NCI-H510A treated with DMSO at 0.1 percent for 48 hours (cell line): ENCODE measurements at places on chromosomes 3 and 15.
A peak's percentile ranks its signal among the peaks of the same experiment; 100 is the strongest.

- no peak for DNase-seq
Observed at GRCh38 chr3:152227027-152227426, 41.7 kb upstream of the MBNL1 start.

GRCh38 chr3:195095704-195096036 is 175.3 kb downstream of the XXYLT1 start:
- no peak for DNase-seq

- no peak for DNase-seq
Observed at GRCh38 chr15:93195109-93195508, 106.1 kb upstream of the RGMA start.

GRCh38 chr3:97967966-97968365 is 4.3 kb downstream of the RIOX2 start:
- DNase-seq, result no peak

DNA sequence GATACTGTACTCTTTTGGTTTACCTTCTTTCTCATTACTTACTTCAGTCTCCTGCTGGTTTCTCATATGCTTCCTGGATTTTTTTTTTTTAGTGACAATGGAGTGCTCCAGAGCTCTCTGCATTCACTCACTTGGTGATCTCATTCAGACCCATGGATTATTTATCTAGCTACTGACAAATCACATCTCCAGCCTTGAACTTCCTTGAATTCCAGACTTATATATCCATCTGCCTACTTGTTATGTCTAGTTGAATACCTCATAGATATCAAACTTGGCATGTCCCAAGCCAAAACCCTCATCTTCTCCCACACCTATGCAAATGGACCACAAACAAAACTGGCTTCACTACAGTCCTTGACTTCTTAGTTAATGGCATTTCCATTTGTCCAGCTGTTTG is 234.7 kb upstream of the ZPLD1 start:
- no peak for DNase-seq

DNA sequence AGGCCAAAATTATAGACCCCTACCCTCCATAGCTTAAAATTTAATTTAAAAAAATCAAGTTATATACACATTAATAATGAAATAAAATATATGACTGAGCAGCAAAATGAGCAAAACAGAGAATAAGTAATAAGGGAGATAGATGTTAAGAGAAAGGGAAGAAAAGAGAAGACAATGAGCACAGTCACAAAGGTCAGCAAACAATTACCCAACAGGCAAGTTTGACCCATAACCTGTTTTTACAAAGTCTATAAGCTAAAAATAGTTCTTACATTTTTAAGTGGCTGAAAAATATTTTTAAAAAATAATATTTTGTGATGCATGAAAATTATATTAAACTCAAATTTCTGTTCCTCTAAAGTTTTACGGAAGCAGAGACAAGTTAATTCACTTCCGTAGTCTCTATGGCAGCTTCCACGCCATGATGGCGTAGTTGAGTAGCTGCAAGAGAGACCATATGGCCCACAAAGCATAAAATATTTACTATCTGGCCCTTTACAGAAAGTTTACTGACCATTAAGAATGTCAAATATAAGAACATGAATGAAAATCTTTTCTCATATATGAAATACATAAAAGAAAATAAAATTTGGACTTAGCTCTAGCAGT is 47.5 kb downstream of the ACAP2 start:
- DNase-seq, result no peak

DNA sequence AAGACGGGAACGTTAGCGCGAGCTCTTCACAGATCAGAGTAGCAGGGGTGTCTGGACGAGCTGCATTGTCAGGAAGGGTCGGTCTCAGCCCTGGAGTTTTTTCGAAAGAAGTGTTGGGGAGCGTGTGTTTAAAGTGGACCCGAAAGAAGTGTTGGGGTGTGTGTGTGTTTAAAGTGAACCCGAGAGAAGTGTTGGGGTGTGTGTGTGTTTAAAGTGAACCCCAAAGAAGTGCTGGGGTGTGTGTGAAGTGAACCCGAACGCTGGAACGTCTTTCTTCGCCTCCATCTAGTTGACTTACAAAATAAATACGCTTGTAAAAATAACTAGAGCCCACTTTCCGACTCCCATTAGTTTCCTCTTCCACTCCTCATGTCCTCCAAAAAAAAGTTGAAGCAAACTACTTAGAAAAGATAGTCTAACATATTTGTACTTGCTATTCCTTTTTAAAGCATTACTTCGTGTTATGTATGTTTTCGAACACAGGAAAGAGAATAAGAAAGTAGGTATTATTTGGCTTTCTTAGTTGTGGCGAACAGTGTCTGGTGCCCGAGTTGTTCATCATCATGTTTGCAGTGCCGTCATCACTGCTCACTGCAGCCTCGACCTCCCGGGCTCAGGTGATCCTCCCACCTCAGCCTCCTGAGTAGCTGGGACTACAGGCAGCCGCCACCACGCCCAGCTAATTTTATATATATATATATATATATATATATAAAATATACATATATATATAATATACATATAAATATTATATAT is 1.0 kb downstream of the LRCH3 start:
- DNase-seq, result no peak

DNA sequence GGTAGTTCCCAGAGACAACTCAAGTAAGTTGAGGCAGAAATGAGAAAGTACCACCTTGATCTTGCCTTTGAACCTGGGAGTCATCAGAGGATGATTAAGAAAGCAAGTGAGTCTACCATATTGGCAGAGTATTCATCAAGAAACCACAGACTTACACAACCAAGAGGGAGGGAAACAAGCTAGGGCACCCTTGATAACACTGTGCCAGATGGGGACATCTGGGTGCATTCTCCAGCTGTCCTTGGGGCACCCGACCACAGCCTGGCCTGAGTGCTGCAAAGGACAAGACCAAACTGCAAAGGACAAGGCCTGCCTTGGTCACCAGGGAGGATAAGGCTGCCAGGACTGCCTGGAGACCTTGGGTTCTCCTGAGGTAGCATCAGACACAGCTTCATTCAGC is 553.6 kb downstream of the EPHB1 start:
- DNase-seq, result no peak

GRCh38 chr15:92906563-92907081 is 6.5 kb downstream of the CHD2 start:
- DNase-seq, result no peak

DNA sequence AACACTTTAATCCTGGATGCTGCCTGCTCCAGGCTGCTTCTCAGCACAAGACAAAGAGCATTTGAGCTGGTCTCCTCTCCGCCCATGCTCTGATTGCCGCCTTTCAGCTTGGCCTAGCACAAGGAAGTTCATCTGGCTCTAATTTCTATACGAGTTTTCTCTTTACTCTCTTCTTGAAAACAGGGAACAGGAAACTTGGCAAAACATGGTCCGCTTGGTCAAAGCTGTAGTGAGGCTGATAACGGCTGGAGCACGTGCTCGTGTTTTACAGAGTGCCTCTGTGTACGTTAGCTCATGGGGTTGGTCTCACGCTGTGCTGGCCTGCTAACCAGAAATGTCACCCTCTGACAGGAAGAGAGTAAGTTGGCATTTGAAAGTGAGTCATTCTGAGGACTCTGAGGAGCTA is 19.2 kb downstream of the RARRES1 start:
- DNase-seq, result no peak

DNA sequence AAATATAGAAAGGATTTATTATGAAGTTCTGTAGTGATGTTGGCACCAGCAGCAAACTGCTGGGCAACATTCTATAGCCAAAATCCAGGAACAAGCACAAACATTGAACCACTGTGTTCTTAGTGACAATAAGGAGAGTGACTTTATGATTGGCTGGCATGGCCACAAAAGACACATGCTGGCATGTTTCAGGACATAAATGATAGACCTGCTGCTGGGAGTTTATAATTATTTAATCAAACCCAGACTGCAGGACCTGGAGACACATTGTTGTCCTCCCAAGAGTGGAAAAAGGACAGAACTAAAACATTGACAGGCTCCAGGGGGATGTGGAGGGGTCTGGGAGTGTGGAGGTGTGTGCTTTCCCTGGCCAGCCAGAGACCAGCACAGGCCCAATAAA is 255.3 kb upstream of the LRTM1 start:
- DNase-seq, result no peak

- no peak for DNase-seq
Observed at GRCh38 chr3:45137656-45138181, 8.5 kb downstream of the CDCP1 start.

- no peak for DNase-seq
Observed at GRCh38 chr15:57595011-57595866, 3.5 kb downstream of the MYZAP start.

- DNase-seq, result no peak
Observed at GRCh38 chr3:123375014-123375940, 73.6 kb downstream of the ADCY5 start.

DNA sequence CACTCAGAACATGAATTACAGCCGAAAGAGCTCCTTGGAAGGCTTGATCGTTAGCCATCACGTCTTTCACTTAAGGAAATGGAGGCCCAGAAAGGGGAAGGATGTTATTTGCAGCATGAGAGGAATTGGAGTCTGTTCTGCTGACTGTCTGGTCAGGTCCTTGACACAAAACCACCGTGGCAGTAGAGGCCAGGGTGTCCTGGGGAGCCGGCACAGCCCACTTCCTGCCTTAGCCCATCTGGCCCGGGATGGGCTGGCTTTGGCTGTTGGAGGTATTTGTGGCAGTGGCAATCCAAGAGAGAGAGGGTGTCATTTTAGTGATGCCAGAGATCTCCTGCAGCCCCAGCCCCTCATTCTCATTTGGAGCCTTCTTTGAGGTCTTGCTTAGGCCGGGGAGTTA is 37.4 kb downstream of the ST6GAL1 start:
- DNase-seq, result no peak

DNA sequence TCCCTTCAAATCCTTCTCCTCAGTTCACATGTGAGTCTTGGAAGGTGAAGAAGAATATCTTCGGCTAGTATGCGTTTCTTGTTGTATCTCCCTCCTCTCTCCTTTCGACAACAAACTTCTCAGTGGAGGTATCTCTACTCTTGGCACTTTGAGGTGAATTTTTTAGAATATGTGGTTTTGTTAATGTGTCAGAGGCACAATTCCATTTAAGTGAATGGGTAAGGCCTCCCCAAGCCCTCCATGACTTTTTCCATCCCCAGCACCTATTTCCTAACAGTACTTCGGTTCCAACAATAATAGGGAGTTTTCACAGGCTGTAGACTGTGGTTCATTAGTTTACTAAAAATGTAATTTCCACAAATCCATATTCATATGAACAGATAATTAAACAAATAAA is 74.2 kb downstream of the TM4SF4 start:
- DNase-seq, result no peak

GRCh38 chr3:153614563-153614962 is 452.5 kb downstream of the RAP2B start:
- no peak for DNase-seq

DNA sequence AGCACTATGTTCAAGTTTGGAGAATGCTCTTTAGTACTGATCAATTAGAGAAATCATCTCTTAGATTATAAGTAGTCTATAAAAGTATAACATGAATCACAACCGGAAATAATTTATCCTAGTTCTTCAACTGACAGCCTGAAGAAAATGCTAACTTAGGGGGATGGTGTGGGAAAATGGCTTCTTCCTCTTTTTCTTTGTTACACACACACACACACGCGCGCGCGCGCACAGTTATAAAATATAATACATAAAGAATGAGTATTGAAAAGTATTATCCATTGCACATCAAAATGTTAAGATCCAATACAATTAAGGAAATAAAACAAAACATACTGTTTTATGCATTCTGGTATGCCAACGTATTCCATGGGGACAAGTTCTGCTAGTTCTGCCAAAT is 11.2 kb upstream of the GTF2A2 start:
- DNase-seq, result no peak

DNA sequence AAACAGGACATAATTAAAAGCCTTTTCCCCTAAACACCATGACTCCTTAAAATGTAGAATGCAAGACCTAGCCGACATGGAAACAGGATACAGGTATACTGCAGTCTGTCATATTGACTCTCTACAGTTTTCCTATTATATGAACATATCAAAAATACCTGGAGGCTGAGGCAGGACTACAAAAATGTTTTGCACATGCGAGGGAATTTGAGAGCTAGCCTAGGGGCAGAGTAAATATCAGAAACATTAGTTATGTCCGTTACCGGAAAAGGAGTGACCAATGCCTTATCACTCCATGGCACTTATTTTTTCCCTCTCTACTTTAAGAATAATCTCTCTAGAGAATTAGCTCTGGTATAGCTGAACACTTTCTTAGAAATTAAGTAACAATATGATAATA is 732.3 kb downstream of the TUSC7 start:
- no peak for DNase-seq

- DNase-seq, result no peak
Observed at GRCh38 chr3:120304616-120305015, 19.6 kb upstream of the GPR156 start.

- no peak for DNase-seq
Observed at GRCh38 chr3:71536376-71536965, 47.1 kb downstream of the FOXP1 start.

DNA sequence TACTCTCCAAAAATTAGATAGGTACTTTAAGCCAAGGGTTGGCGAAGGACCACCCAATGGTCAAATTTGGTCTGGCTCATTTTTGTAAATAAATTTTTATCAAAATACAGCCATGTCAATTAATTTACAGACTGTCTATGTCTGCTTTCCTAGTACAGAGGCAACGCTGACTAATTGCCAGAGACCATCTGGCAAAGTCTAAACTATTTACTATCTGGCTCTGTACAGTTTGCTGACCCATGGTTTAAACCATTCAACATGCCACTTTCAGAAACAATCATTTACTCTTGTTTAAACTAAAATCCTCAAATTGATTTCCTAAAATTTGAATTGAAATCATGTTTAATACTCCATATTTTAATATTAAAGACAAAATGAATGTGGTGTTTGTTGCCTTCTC is 25.9 kb downstream of the CBLB start:
- no peak for DNase-seq

- DNase-seq, result no peak
Observed at GRCh38 chr3:31581660-31582059, 48.9 kb downstream of the STT3B start.

GRCh38 chr3:32045091-32045915 is 61.1 kb upstream of the GPD1L start:
- DNase-seq, result peak; percentile 51

GRCh38 chr15:80527406-80527805 is 123.2 kb downstream of the ARNT2 start:
- no peak for DNase-seq

GRCh38 chr3:32354362-32354778 is 37.3 kb upstream of the CMTM7 start:
- no peak for DNase-seq

DNA sequence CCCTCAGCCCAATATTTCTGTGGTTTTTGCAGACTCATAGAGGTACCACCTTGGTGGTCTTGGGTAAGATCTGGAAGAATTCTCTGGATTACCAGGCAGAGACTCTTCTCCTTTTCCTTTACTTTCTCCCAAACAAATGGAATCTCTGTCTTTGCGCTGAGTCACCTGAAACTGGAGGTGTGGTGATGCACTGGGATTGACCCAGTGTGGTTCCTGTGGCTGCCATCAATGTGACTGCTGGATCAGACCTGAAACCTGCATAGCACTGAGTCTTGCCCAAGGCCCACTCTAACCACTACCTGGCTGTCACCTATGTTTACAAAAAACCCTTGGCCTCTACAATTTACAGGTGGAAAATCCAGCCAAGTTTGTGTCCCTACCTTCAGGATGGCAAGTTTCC is 295.3 kb downstream of the RBMS3 start:
- DNase-seq, result no peak
